ENCODE measurements at places on chromosomes 4 and X. TPM values are rescaled to one million over a fixed set of nuclear protein-coding genes. Genes with fewer than 3 reads are reported as not detected.
A peak's percentile ranks its signal among the peaks of the same experiment; 100 is the strongest.

DNA sequence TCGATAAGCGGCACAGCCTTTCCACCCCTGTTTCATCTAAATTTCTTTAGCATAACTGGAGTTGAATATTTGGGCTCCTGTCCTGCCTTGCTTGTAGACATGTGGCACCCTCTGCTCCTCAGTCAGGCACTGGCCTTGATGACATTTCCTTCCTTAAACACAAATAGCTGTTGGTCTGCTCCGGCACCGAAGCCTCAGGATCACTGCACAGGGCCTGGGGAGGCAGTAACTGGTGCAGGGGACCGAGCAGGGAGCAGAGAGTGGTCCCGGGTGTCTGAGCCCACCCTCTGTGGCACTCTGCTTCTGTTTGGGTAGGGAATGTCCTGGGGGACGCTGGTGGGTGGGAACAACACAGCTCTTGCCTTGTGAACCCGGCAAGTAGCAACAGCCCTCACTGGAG is 13.6 kb downstream of the RGS12 start:
- DNase-seq = no peak

- DNase-seq = no peak
Measured at GRCh38 chr4:158291334-158292055, 81.2 kb downstream of the TMEM144 start.

GRCh38 chr4:3699261-3699660 is 66.9 kb upstream of the ADRA2C start:
- no peak for DNase-seq

DNA sequence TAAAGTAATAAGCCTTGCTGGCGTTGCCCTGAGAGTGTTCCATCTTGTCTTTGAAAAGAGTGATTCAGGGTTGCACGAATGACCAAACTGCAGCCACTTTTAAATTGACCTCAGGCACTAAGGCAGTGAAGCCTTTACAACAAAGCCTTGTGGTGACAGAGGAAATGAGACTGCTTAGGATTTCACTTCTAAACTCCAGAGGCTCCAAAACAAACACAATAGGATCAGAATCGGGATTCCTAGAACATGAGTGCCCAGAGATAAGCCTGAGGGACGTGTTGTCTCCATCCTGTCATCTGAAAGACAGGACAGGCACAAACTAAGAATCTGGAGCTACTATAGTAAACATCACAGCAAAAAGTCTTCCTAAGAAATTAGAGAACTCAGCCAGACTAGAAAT is 405.2 kb downstream of the PPARGC1A start:
- peak; percentile 54 for DNase-seq

DNA sequence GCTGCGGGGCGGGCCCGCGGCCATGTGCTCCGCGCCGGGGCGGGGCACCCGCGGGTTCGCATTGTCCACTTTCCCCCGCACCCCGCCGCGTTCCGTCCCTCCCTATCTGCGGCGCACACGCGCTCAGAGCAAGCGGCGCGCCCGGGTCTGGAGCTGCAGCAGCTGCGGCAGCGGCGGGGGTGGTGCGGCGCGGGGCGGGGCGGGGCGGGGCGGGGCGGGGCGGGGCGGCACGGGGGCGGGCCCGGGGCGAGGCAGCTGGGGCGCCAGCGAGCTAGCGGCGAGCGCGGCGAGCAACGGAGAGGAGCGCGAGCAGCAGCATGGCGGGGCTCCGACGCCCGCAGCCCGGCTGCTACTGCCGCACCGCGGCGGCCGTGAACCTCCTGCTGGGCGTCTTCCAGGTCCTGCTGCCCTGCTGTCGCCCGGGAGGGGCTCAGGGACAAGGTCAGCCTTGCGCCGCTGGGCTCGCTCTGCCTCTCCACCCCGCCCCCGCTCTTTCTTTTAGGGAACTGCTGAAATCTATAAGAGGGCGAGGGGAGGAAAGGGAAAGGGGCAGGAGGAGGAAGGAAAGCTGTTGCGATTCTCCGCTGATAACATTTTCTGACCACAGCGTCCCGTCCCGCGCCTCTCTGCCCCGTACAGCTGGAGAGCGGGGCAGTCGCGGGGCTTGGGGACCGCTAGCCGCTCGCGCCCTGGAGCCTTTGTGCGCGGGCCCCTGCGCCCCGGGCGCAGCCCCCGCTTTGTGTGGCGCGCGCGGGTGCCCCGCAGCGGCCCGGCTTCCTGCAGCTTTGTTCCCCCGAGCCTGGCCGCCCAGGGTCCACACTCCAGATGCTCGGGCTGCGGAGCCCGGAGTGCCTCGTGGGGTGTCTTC is at the start of gene TMEM131L:
TMEM131L (plus strand) TSS at position 280 of the 868 bp plus-strand sequence; CDS start at position 318, 38 bp downstream.
- DNase-seq = peak; percentile 67

- no peak for DNase-seq
Measured at GRCh38 chr4:40608628-40609027, 21.0 kb downstream of the RBM47 start.

- no peak for DNase-seq
Measured at GRCh38 chr4:87180767-87181166, 39.7 kb downstream of the KLHL8 start.

DNA sequence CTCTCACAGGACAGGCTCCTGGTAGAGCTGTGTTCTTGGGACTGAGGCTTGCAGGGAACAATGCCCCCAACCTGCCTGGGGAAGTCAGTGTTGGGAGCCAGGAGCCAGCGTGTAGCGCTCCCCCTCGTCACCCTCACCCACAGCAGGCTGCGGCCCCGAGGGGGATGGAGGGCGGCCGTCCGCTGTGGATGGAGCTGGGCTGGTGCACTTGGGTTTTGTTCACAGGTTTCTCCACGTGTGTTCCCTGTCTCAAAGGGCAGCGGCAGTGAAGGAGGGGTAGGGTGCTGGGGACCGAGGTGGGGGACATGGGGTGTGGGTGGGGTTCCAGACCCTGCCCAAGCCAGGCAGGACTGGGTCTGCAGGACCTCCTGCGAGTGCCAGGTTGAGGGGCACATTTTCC is 69.1 kb downstream of the RGS12 start:
- no peak for DNase-seq

- DNase-seq = no peak
Measured at GRCh38 chr4:89403826-89404225, 96.2 kb upstream of the GPRIN3 start.

GRCh38 chrX:54494989-54495813 is 833 bp downstream of the FGD1 start:
- peak; percentile 23 for DNase-seq

- no peak for DNase-seq
Measured at GRCh38 chr4:94395562-94395961, 52.9 kb upstream of the HPGDS start.

GRCh38 chrX:107971636-107972035 is 10.5 kb downstream of the TEX13B start:
- no peak for DNase-seq

- DNase-seq = peak; percentile 70
Measured at GRCh38 chr4:113645771-113646441, 115.6 kb downstream of the CAMK2D start.

GRCh38 chr4:39067451-39067850 is 5.4 kb downstream of the KLHL5 start:
- DNase-seq = no peak

- DNase-seq = no peak
Measured at GRCh38 chr4:1469607-1470392, 63.6 kb upstream of the NKX1-1 start.

- DNase-seq = no peak
Measured at GRCh38 chr4:85784947-85785346, 310.0 kb downstream of the ARHGAP24 start.

Gene ARHGAP36
- total RNA-seq = not detected

Gene AMOT
- 0.80 TPM for total RNA-seq

Gene TRPC5OS
- total RNA-seq = not detected

Gene AR
- 0.06 TPM for total RNA-seq

Gene SEC24B
- total RNA-seq = 7.0 TPM

Gene NPY2R
- total RNA-seq = not detected

Gene MTMR8
- total RNA-seq = not detected
